ENCODE measurements at places on chromosomes 2 and 18. TPM values are rescaled to one million over a fixed set of nuclear protein-coding genes. Genes with fewer than 3 reads are reported as not detected.

The FEV gene
- not detected for total RNA-seq

The TBR1 gene
- total RNA-seq, result 0.04 TPM

The GALNT13 gene
- 0.46 TPM for total RNA-seq

The SMC6 gene
- 36.2 TPM for total RNA-seq

The PPP1R1C gene
- total RNA-seq, result not detected

All from pulmonary artery endothelial cell (primary cell).